Naive thymus-derived CD8-positive, alpha-beta T cell (primary cell): ENCODE measurements at places on chromosomes 1 and 21.

DNA sequence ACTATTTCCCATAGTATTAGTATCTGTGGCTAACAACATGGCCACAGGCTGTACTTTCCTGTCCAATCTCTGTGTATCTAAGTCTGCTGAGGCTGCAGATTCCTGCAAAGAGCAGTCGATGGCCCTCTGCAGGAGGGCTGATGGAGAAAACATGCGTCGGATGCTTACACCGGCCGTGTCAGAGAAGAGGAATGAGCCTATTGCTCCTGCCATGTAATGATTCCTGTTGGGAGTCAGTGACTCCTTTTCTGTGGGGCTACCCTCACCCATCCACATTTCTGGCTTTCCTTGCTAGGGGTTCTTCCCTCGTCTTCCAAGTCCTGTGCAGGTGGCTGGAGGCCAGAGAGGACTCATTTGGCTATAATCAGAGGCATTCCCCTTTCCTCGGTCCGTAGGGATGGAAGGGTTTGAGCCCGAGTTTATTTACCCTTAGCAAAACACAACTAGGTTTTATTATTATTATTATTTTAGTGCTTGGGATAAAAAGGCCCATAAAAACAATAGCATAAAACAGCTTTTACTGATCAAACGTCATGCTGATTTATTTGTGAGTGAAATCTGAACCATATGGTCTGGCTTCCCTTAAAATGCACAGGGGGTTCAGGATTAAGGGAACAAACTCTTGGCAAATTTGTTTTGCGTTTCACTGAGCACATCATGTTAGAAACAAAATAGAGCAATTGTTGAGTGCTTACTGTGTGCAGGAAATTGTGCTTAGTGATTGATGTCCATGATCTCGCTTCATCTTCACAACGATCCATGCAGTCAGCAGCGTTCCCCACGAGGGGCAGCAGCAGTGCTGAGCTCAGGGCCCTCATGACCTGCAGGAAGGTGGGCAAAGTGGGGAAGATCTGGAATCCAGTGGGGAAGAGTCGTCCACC lies 70.8 kb downstream of the KIF26B start:
- no peak for DNase-seq

GRCh38 chr1:34371829-34372532 lies 195.3 kb downstream of the C1orf94 start:
- DNase-seq, result no peak

DNA sequence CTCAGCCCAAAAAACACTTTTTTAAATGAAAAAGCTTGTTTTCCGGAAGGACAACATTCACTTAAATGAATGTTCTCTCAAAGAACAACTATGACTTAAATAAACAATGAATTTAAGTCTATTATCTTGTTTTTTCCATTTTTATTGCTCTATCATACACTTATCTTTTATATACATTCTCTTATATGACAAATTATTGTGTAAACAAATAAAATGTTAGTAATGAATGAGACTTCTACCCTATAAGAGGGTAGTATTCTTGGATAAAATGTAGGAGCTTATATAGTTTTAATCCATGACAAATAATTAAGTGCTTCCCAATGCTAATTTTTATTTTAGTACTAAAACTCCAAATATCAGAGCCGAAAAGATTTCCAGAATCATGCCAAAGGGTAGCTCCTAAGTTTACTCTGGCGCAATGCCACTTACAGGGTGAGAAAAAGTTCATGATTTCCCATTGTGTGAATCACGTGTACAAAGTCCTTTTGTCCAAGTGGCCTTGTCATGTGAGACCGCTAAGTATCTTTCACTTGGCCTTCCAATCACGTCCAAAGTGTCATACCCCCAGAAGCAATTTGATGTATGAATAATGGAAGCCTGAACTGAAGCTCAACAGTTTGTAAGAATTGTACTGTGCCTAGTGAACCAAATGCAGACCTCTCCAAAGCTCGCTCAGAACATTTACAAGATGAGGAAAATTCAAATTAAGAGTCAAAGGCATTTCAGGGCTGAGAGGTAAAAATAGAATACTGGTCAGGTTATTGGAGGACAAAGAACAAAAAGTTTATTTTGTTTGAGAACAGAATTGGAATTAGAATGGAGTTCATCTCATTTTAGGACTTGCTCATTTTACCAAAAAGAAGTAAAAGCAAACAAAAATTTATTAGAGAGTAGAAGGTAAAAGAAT lies 56.6 kb upstream of the C1orf21 start:
- no peak for DNase-seq

GRCh38 chr1:160800645-160801408 lies 4.9 kb downstream of the LY9 start:
- no peak for DNase-seq

- no peak for DNase-seq
These were observed 552 bp downstream of the PLD5 start for GRCh38 chr1:242523719-242524570.

DNA sequence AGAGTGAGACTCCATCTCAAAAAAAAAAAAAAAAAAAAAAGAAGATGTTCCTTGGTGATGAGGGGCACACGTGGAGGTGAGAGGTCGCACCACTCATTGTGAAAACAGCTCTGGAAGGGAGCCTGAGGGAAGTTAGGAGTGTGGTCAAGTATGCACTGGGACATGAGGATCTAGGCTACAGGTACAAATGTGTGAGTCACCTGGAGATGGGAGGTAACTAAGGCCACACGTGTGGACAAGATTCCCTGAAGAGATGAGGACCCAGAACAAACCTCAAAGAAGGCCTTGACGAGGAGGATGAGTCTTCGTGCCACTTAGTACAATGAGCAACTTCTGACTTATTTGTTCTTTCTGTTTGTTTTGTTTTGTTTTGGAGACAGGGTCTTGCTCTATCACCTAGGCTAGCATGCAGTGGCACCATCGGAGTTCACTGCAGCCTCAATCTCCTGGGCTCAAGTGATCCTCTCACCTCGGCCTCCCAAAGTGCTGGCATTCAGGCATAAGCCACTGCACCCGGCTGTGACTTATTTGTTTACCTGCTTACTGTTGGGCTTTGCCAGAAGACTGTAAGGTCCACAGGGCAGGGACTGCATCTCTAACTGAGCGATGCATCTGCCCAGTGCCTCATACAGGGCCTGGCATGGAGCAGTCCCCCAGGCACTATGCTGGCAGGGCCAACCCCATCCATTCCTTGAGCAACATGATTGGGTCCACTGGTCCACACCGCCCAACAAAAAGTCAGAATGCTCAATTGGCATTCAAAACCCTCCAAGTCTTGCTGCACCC lies 6.4 kb downstream of the ASAP3 start:
- DNase-seq, result no peak

DNA sequence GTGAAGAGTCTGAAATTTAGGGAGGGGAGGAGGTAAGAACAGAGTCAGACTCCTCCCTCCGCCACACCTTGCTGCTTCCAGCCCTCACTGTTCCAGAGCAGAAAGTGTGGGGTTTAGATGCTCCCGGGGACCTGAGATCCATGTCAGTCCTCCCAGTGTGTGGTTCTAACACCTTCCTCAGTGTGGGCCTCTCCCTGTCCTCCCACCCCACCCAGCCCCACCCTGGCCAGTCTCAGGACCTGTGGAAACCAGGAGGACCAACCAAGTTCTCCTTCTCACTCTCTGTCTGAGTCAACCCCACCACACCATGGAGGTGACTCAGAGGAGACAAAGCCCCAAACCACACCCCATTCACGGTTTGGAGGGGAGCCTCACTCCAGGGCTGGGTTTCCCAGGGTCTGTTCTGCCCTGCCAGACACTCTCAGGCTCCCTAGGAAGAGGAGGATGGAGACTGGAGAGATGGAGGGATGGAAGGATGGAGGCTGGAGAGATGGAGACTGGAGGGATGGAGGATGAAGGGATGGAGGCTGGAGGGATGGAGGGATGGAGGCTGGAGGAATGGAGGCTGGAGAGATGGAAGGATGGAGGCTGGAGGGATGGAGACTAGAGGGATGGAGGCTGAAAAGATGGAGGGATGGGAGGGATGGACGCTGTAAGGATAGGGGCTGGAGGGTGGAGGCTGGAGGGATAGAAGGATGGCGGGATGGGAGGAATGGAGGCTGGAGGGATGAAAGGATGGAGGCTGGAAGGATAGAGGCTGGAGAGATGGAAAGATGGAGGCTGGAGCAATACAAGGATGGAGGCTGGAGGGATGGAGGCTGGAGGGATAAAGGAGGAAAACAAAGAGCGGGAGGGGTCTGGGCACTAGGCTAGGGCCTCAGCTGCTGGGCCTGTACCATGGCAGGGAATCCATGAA lies 100.9 kb upstream of the RUNX3 start:
- peak; percentile 52 for DNase-seq

GRCh38 chr1:179777731-179778130 lies 34.6 kb downstream of the FAM163A start:
- DNase-seq, result no peak

- DNase-seq, result no peak
These were observed 17.6 kb upstream of the MTARC2 start for GRCh38 chr1:220730486-220730885.

- DNase-seq, result peak; percentile 78
These were observed at the start of gene JTB for GRCh38 chr1:153977250-153978240. JTB (minus strand) TSS chr1:153977674; CDS start chr1:153977252, 422 bp downstream.

- DNase-seq, result no peak
These were observed 96.0 kb upstream of the ERRFI1 start for GRCh38 chr1:8122160-8122476.

- DNase-seq, result no peak
These were observed 738 bp downstream of the CELF3 start for GRCh38 chr1:151715726-151716404.

DNA sequence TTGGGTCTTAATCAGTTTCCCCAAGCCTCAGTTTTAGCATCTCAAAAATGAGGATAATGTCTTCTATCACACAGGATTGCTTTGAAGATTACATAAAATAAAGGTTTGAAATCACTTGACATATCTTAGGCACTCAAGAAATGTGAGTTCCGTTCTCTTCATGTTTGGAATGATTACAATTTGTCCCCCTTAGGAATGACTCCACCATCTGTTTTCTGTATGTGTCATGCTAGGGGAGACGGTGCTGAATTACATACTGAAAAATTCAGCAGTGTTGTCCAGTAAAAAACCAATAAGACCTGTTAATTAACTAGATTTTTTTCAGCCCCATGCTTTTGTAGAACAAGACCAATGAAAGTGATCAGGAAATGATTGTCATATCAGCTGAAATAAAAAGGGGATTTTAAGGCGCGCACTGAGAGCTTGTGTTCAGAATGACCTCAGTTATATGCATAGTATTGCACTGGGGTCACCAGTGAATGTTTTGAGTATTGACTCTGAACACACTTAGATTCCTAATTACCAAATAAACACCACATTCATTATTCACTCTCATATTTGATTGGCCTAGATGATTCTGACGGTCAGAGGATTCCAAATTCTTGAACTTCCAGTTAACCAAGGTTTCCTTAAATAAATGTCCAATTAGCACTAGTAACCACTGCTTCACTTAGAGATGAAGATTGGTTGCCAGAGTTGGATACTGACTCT lies 114.5 kb upstream of the KCNK2 start:
- no peak for DNase-seq

GRCh38 chr1:224106568-224107281 lies 7.2 kb upstream of the FBXO28 start:
- DNase-seq, result no peak

GRCh38 chr21:38989745-38990423 lies 184.2 kb downstream of the ETS2 start:
- DNase-seq, result no peak

- DNase-seq, result no peak
These were observed 239.6 kb upstream of the ADAMTS5 start for GRCh38 chr21:27206368-27206982.

DNA sequence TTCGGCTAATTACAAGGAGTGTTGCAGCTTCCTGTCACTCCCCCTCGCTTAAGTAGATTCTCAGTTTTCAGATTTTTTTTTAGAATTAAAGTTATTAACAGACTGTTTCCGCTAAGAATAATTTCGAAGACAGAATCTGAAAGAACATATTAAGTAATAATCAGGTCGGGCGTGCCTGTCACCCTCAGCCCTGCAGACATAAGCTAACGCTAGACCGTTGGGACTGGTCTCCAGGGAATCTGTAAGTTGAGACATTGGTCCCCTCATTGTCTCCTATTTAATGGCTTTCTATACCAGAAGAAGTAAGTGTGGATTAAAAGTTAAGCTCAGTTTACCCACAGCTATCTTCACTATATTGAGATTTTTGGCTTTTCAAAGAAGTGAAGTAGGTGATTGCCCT lies 14.5 kb downstream of the NMNAT1 start:
- no peak for DNase-seq

DNA sequence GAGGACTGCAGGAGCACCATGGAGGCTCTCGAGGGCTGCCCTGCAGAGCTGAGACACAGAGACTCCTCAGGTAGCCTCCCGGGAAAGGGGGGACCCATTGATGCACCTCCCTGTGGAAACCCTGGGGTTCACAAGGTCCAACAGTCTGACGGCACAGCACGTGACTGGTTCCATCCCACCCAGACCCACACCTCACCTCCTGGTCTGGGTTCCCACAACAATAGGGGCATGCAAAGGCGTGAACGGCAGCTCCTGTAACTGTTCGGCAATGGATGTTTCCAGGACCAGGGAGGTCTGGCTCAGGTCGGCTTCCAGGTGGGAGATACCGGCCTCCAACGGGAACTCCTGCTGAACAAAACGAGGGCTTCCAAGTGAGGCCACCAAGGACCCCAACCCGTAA lies 86.8 kb downstream of the NPHP4 start:
- DNase-seq, result no peak

DNA sequence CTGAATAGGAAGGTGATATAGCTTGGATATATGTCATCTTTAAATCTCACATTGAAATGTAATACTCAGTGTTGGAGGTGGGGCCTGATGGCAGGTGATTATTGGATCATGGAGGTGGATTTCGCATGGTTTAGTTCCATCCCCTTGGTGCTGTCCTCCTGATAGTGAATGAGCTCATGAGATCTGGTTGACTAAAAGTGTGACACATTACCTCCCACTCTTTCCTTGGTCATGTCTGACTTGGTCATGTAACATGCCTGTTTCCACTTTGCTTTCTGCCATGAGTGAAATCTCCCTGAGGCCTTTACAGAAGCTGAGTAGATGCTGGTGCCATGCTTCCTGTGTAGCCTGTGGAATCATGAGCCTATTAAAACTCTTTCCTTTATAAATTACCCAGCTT lies 664.5 kb upstream of the NR5A2 start:
- no peak for DNase-seq

DNA sequence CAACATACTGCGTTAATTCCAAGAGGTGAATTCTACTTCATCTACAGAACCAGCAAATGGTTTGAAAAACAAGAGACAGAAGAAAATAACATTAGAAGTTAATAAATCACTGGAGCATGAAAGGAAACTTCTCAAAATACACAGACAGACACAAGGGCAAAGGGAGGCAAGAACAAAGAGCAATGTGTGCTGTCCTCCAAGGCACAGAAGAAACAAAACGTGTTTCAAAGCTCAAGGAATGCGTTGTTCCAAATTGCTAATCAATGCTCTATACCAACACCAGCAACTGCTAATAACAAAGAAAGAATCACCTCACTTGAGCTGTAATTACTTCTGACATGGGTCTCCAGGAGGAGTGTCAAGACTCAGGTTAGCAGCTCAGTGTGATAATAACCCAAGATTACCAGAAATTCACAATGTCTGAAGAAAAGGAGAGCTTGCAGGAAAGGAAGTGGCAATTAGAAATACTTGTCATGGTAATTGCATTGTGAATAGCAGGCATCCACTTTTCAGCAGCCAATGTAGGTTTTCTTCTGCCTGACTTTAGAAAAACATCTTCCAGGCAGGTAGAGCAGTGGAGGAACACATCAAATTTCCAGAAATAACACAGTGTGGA lies 175.4 kb downstream of the SEC16B start:
- DNase-seq, result no peak

GRCh38 chr1:225772848-225773247 lies 4.8 kb upstream of the SRP9 start:
- no peak for DNase-seq
